ENCODE measurements at places on chromosomes 3 and 15. TPM values are rescaled to one million over a fixed set of nuclear protein-coding genes. Genes with fewer than 3 reads are reported as not detected.

DNA sequence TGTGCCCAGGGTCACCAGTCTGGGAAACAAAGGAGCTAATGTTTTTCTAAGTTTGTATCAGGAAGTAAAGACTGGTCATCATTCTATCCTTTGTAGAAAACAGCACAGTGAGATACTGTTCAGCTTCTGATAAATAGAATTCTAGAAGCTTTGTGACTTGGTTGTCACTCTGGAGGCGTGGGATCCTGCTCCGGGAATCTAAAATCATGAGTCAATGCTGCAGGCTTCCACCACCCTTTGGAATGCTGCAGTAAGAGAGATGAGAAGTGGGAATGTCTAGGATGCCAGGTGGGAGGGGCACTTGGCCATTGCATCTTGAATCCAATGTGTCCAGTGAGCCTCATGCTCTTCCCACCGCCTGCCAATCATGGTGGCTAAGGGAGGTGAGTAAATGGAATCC is 40.9 kb downstream of the SAMMSON start:
- DNase-seq, result no peak

DNA sequence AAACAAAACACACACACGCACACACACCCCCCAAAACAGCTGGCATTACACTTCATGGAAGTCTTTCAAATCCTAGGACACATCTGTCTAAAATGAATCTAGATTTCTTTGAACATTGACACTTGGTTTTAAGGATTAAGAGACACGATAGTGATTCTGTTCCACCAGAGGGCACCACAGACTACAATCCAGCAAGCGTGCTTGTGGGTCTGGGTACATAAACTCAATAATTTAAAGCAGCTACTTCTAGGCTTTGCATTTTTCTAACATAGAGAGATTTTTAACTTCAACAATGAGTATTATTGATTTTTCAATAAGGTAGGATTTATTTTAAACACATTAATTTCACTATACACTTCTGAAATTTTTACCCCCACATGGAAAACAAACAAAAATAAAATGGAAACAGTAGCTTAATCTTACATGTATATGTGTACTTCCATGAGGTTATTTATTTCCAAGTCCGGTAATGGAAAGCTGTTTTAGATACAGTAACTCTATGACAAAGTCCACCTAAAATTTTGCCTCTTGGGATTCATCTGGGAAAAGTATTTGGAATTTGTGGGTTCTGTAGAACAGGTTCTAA is 564.0 kb upstream of the TGFBR2 start:
- DNase-seq, result no peak

GRCh38 chr15:56034514-56034913 is 41.1 kb upstream of the NEDD4 start:
- no peak for DNase-seq

DNA sequence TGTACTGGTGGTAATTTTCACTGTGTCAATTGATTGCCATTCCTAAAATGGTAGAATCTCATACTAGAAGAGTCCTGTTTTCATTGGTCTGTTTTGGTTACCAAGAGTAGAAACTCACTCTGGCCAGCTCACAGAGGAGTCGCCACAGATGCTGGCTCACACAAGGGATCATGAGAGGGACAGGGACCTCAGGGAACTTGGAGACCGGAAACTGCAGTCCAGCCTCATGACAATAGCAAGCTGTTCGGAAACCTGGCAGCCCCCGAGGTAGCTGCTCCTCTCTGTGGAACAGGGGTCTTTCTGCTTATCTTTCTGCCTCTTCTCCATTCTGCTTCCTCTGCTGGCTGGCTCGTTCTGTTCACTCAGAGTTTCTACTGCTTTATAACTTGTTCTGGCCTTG is 192.9 kb downstream of the PLCL2 start:
- no peak for DNase-seq

Gene TNNC1
- total RNA-seq, result 16.6 TPM

Gene SKIL
- 28.1 TPM for total RNA-seq

Gene IQCF5
- not detected for total RNA-seq

Measured in type B pancreatic cell (in vitro differentiated cells).